Pulmonary artery endothelial cell (primary cell): ENCODE measurements at places on chromosomes 3 and 15. TPM values are rescaled to one million over a fixed set of nuclear protein-coding genes. Genes with fewer than 3 reads are reported as not detected.

GOLGA6D gene
- total RNA-seq = not detected in 2 replicates

CCDC80 gene
- total RNA-seq = 20.5 and 30.5 TPM in 2 replicates

NISCH gene
- total RNA-seq = 57.2 and 88.7 TPM in 2 replicates

AQR gene
- 23.8 and 31.0 TPM in 2 replicates for total RNA-seq

KCNMB2 gene
- not detected in 2 replicates for total RNA-seq

SLC9A9 gene
- total RNA-seq = 2.3 and 4.2 TPM in 2 replicates

ZNF662 gene
- total RNA-seq = 1.3 and 1.4 TPM in 2 replicates
